ENCODE measurements at places on chromosomes 11 and 22.
A peak's percentile ranks its signal among the peaks of the same experiment; 100 is the strongest.

GRCh38 chr11:31817054-31817620, 6.0 kb upstream of the PAX6 start:
- DNase-seq, result no peak

GRCh38 chr22:31575190-31575589, 78.9 kb downstream of the SFI1 start:
- no peak for DNase-seq

- no peak for DNase-seq
Measured at GRCh38 chr11:2734181-2735052, 34.6 kb upstream of the KCNQ1OT1 start.

DNA sequence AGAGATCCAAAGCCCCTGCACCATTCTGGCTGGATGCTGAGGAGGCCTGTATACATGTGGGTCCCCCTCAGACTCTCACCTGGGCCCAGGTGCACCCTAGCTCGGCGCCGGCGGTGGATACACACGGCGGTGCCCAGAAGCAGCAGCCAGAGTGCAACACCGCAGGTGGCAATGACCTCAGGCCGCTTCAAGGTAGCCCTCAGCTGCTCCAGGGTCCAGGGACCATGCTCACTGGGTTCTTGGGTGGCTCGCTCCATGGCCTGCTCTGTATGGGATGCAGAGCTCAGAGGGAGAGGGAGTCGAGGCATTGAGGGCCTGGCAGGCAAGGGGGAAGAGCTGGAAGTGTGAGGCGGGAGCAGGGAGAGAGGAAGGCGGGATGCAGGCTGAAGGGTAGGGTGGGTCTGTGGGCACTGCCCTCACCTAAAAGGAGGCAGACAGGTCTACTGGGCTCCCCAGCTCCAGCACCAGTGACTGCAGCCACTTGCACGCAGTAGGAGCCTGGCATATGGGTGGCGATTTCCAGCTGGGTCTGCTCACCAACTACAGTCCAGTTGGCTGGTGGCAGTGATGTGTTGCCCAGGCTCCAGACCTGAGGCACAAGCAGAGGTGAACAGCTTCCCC, 3.8 kb downstream of the ROBO4 start:
- DNase-seq, result peak; percentile 37

DNA sequence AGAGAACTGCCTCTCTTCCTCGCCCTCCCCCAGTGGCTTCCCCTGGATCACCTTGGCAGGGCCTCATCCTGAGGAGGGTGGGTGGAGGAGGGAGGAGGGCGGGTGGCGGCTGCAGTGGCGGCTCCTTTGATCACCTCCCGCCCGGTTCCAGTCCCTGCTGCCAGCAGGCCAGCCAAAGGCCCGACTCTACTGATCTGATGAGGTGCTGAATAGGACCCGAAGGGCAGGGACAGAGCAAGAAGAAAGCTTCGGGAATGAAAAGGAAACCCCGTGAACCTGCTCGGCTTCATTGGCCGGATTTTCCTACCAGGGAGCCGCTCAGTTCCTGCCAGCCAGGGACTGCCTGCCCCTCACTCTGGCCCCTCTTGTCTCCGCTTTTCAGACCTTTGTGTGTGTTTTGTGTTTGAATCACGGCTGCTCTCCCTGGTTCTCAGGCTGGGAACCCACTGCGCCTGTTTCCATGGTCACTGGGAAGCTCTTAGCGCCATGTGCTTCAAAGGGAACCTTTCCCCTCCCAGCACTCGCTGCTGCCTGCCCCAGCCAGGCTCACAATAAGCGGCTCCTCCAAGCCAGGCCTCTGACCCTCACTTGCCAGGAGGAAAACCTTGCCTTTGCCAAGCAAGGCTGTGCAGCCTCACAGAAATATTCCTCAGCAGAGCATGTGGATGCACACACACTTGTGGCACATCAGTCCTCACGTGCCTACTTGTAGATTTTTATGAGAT, 56.8 kb downstream of the C22orf31 start:
- no peak for DNase-seq

DNA sequence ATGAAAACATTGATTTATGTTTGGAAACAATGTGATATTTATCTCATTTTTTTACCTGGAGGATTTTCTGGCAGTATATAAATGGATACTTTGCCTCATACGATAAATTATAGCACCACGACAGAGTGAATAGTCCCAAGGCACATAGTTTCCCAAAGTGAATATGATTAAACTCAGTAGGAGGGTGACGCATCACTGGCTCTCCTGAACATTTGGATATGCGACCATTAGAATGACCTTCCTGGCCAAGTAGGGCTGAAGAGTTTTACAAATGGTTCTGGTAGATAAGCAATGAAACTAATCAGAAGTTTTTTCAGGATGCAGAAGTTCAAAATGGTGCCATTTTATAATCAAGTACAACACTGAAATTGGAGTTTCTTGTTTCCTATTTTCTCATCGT, 397.7 kb downstream of the AASDHPPT start:
- no peak for DNase-seq

All from stimulated activated effector memory CD8-positive, alpha-beta T cell treated with anti-CD3 and anti-CD28 coated beads, Interleukin-12 subunit alpha, Interleukin-12 subunit beta, amount 100 ng/mL, for 72 hours (primary cell).